NCI-H1105 treated with DMSO at 0.1 percent for 48 hours (cell line): ENCODE measurements at places on chromosomes 1 and 21.
A peak's percentile ranks its signal among the peaks of the same experiment; 100 is the strongest.

GRCh38 chr21:46334351-46335140 is 10.6 kb downstream of the PCNT start:
- DNase-seq = no peak

DNA sequence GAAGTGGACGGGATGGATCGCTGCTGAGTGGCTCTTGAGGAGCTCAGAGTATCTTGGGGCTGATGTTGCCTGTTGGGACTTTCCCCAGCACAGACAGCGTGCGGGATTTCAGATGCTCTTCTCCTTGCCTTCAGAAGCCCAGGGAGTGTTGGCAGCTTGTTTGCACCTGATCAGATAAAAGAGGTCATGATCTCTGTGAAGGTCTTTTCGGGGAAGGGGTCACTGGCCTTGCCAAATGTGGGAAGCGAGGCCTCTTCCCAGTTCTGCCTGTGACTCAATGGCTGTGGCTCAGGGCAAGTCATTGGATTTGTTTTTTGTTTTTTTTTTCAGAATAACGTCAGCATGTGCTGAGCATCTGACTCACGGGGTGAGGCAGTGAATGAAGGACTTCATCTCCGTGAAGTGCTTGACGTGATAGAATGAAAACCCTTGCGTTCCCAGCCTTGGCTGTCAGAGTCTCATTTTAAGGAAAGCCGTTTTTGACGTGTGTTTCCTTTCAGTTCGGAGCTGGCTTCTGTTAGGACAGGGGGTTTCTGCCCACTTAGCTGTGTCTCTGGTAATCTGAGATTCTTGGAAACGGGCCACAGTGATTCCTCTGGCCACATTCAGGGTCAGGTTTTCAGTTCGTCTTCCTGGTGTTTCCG is 46.7 kb downstream of the GALNT2 start:
- no peak for DNase-seq

DNA sequence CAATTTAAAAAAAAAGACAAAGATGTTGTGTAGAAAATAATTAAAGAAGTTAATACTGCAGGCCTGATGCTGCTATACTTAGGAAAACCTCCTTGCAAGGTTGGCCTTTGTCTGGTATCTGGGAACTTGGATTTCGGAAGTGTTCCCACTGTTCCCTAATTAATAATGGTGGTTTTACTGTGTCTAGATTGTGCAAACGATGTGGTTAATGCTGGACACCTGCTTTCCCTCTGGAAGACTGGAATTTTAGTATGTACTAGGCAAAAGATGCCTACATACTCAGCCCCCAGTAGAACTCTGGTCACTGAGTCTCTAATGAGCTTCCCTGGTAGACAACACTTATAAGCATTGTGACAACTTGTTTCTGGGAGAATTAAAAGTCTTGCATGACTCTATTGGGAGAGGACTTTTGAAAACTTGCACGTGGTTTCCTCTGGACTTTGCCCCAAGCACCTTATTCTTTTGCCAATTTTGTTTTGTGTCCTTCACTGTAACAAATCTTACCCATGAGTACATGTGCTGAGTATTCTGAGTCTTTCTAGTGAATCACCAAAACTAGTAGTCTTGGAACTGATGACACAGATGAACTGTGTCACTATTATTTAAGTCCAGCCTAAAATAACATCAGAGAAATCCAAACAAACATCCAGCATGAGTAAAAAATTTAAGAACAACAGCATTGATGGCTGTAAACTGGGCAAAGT is 40.4 kb downstream of the LIN9 start:
- no peak for DNase-seq

DNA sequence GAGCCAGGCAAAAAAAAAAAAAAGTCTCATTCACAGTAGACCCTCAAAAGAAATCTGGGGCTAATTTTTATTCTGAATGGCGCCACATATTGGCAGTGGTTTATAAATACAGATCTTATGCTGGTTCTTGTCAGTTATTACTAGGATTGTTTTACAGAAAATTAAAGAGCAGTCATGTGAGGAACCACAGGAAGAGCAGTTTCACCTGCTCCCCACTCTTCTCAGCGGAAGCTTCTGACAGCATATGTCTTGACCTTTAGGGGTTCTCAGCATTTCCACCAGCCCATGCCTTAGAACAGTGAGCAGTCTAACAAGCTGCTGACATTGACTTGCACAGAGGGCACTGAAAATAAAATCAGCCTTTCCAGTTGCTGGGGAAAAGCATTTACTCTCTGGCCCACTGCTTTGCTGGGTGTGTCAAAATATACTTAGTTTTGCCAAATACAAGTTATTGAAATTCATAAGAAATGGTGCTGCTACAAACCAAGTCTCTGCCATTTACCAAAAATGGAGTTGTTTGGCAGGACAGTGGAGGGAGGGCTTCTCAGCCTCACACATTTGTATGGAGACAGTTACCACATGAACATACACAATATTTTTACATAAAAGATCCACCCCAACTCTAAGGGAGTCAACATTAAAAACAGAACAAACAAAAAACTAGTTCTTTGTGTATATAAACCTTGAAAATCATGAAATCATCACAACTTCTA is 144.2 kb downstream of the SYT2 start:
- DNase-seq = no peak

- DNase-seq = no peak
Observed at GRCh38 chr1:45171575-45171974, 34.8 kb downstream of the ZSWIM5 start.

- no peak for DNase-seq
Observed at GRCh38 chr1:183246436-183246835, 60.4 kb downstream of the LAMC2 start.

DNA sequence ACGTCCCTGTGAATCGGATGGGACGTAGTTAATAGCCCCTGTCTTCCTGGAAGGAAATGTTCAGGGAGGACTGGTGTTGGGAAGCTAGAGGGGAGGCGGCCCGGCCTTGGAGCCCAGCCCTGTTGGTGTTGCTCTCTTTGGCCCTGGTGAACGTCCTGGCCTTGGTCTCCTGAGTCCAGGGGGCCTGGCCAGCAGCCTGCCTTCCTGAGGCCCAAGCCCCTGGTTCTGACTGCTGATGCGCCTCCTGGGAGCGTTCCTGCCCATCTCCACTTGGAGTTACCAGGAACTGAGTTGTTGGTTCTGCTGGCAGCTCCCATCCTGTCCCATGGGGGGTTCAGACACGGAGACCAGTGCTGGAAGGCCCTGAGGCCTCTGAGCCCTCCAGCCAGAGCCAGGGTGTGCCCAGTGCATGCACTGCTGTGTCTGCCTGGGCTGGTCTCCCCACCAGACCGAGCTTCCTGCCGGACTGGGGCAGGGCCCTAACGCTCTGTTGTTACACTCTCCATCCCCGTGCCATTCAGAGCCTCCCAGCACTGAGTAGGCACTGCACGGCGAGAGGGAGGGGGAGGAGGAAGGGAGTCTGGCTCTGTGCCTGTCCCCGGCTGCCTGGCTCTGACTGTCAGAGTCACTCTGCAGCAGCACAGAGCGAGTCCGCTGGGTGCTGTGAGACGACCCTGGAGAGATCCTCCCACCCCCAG is 382.5 kb upstream of the VAMP3 start:
- DNase-seq = no peak

DNA sequence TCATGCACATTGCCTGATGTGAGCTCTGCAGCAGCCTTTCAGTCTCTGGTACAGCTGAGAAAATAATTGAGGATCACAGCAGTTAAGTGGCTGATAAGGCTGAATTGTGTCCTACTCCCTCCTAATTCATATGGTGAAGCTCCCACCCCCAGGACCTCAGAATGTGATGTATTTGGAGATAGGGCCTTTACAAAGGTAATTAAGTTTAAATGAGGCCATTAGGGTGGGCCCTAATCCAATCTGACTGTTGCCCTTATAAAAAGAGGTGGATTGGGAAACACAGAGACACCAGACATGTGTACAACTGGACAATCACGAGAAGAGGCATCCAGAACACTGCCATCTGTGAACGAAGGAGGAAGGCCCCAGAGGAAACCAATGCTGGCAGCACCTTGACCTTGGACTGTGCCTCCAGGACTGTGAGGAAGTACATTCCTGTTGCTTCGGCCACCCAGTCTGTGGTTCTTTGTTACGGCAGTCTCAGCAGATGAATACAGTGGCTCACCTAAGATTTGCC is 148.1 kb downstream of the TRABD2B start:
- peak; percentile 6 for DNase-seq

DNA sequence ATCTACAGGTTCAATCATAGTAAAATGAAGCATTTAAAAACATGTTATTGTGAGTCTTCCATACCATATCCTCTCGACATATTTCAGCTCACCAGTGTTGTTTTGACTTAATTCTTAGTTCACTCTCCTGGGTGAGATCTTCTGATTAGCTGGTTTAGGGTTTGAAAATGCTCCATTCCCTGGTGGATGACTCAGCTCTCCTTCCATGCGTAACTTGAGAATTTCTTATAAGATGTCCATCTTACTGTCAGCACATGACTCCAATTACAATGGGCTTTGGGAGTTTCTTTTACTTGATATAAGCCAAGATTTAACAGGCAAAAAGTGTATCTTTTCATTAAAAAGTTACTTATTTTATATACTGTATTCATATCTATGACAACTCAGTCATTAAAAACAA is 476.5 kb downstream of the BRINP3 start:
- DNase-seq = no peak

- no peak for DNase-seq
Observed at GRCh38 chr1:200774311-200774710, 35.6 kb downstream of the CAMSAP2 start.

GRCh38 chr1:186564582-186564981 is 103.7 kb upstream of the PDC start:
- DNase-seq = no peak

DNA sequence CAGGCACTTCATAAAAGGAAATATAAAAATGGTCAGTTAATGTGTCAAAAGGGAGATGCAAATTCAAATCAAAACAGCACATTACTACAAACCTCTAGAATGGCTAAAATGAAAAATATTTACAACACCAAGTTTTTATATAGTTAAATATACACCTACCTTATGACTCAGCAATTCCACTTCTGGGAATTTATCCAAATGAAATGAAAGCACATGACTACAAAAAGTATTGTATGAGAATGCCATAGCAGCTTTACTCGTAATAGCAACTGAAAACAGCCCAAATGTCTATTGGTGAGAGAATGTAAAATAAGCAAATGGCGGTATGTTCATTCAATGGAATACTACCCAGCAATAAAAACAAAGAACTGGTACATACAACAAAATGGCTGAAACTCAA is 175.8 kb upstream of the SPAG17 start:
- no peak for DNase-seq

DNA sequence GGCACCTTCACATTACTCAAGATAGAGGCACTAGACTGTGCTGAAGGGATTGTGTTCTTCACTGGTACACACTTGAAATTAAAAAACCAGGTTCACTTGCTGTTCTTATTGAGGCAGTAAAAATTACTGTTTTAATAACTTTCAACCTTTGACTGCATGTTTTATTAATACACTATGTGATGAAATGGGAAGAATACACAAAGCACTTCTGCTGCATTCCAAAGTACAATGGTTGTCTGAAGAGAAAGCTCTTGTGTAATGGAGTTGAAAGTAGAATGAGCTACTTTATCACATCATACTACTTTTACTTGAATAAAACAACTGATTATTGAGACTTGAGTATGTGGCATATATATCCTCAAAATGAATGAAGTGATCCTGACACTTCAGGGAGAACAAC is 49.7 kb downstream of the LRRC8C start:
- no peak for DNase-seq

GRCh38 chr1:205494115-205494514 is 10.4 kb upstream of the CDK18 start:
- DNase-seq = no peak
